ENCODE measurements at places on chromosomes 5 and 9.

DNA sequence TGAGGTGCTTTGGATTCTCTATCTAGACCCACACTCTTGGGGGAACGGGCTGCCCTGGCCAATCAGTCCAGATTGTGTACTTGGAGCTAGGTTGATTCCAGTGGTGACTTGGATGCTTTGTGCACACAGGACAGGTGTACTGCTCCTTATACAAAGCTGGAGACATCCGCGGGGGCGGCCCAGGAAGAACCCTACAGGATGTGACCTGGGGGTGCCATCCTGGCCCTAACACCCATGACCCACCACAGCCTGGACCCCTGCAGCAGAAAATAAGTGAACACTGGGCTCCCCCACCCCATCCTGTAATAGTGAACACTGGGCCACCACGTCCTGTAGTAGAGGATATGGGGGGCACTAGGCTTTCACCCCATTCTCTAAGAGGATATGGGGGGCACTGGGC is 12.1 kb upstream of the PLEKHG4B start:
- DNase-seq = no peak

GRCh38 chr5:60349891-60350415 is 350.0 kb downstream of the DEPDC1B start:
- DNase-seq = no peak

DNA sequence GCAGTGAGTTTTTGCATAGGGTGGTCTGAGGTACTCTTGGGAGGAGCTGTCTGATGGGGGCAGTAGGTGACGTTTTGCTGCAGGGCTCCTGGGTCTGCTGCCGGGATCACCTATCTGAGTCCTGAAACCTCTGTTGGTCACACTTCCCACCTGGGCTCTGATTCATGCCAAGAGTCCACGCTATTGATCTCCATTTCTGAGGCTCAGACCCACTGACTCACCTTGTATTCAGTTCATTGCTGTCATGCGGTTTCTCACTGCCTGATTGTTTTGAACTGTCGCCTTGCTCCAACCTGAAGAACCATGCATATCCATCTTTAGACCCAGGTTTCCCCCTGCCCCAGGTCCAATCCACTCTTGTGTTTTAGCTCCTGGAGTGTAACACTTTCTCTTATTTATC is 101.3 kb downstream of the NPR3 start:
- DNase-seq = no peak

DNA sequence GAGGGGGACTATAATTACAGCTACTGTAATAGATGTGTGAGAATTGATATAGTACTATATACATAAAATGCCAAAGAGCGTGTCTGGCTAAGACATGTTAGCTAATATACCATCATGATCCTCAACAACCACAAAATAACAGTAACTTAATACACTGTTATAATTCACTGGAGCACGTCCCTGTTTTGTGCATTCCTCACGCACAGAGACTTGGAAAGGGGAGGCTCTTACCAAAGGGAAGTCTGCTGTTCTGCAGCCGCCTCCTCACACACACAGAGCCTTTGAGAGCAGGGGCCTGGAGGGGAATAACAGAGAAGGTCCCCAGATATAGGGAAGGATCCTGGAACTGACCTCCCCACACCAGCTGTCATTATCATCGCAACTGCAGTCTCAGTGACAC is 97.3 kb downstream of the ANKRD18A start:
- no peak for DNase-seq

- DNase-seq = no peak
Measured at GRCh38 chr5:99911971-99912370, 623.2 kb upstream of the FAM174A start.

DNA sequence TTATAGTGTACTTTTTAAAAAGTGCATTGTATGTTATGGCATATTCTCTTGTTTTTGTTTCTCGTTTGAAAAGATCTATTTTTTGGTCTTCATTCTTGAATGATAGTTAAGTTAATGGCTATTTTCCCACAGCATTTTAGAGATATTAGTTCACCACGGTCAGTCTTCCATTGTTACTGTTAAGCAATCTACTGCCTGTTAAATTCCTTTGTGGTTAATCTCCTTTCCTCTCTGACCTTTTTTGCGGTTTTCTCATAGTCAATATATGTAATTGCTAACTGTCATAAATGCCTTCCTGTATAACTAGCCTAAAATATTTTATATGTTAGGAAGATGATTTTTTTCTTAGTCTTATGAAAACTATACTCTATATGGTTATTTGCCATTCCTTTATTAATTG is 250.8 kb upstream of the FBXL7 start:
- DNase-seq = no peak

GRCh38 chr5:32312197-32312594 is 543 bp downstream of the MTMR12 start:
- no peak for DNase-seq

DNA sequence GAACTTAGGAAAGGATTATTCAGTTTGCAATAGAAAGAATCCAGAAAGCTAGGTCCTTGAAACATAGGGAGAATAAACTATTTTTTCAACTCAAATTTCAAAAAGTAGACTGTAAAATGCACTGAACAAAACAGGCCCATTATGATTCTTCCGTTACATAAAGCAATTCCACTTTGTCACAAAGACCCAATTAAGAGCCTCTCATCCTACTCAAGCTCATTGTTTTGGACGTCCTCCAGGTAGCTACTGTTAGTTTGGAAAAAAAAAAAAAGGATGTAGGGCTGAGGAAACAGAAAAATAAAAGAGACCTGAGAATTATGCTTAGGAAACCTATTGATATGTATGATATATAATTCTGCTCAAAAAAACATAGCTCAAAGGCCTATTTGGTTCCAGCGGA is 74.0 kb downstream of the DIRAS2 start:
- DNase-seq = no peak

- DNase-seq = no peak
Measured at GRCh38 chr9:101038488-101038887, 10.0 kb downstream of the PLPPR1 start.

DNA sequence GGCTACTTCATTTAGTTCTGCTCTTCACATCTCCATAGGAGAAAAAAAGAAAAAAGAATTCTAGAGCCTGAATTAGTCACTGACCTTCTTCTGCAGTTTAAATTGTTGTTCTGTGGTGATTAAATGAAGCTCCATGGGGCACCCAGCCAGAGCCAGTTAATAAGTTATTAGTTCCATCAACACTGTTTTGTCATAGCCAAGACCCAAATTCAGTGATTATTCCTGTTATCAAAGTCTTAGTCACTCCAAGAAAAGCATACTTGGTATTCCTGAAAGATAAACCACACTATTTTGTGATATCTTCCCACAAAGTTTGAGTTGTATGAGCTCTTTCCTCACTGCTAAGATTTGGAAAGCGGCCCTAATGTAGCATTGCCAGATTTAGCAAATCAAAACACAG is 134.8 kb upstream of the RGMB start:
- no peak for DNase-seq

- DNase-seq = no peak
Measured at GRCh38 chr5:168409591-168410458, 76.4 kb upstream of the RARS1 start.

GRCh38 chr5:128470663-128471062 is 67.4 kb downstream of the FBN2 start:
- DNase-seq = no peak

DNA sequence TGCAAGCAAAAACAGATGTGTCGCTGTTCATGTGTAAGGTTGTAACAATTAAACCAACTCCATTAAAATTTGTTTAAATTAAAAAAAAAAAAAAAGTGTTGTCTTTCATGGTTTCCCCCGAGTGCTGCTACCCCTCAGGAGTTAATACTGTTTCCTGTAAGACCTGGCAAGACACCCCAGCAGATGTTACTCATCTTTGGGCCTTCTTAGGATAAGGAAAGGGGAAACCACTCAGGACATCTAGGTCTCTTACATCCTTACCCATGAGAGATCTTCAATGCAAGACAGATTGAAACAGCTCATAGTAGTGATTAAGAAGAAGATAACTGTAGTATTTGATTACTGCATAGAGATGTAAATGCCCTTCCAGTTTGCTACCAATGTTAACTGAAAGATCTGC is 33.5 kb upstream of the F2R start:
- no peak for DNase-seq

- DNase-seq = no peak
Measured at GRCh38 chr9:34520096-34520495, 2.7 kb downstream of the ENHO start.

GRCh38 chr5:36875051-36875789 is 1.3 kb upstream of the NIPBL start:
- DNase-seq = no peak

GRCh38 chr9:112705768-112706427 is 12.0 kb downstream of the INIP start:
- DNase-seq = no peak

GRCh38 chr9:2344436-2344835 is 277.2 kb upstream of the VLDLR start:
- DNase-seq = no peak

GRCh38 chr9:135673941-135674340 is 10.8 kb downstream of the LCN9 start:
- DNase-seq = no peak

DNA sequence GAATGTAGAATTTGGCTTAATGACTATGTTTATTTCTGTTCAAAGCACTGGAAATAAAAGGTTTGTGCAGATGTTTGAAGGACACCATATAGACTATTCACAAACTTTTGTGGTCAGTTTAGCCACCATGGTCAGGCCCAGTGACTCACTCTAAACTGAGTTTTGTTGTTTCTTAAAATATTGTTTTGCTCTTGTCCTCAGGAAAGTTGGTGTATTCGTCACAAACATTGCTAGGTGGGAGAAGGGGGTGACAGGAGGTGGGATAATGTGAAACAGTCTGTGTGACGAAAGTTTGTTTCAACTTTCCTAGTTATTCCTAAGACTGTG is 35.0 kb upstream of the LIFR start:
- DNase-seq = no peak

DNA sequence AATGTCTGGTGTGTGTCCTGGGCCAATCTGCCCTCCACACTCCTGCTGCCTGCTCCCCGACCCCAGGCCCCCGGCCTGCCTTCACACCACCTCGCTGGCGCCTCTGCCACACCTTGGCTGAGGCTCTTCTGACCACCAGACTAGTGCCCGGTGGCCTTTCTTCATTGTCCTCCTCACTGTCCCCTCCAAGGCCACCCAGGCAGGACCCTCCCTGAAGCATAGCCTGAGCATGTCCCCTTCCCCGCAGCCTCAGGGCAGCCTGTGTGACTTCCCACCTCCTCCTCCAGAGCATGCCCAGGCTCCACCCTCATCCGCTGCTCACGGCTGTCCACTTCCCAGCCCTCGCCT is 154.6 kb downstream of the OLFM1 start:
- DNase-seq = no peak

- no peak for DNase-seq
Measured at GRCh38 chr5:66365981-66366380, 221.9 kb downstream of the SREK1 start.

GRCh38 chr9:103082494-103082893 is 87.4 kb downstream of the CYLC2 start:
- DNase-seq = no peak

GRCh38 chr5:42952578-42952974 is 87.5 kb downstream of the ANXA2R start:
- no peak for DNase-seq

- no peak for DNase-seq
Measured at GRCh38 chr9:93682155-93682968, 106.0 kb downstream of the PHF2 start.

- no peak for DNase-seq
Measured at GRCh38 chr9:85249313-85249621, 492.5 kb downstream of the AGTPBP1 start.

- DNase-seq = no peak
Measured at GRCh38 chr5:133781436-133782225, 169.3 kb upstream of the FSTL4 start.

DNA sequence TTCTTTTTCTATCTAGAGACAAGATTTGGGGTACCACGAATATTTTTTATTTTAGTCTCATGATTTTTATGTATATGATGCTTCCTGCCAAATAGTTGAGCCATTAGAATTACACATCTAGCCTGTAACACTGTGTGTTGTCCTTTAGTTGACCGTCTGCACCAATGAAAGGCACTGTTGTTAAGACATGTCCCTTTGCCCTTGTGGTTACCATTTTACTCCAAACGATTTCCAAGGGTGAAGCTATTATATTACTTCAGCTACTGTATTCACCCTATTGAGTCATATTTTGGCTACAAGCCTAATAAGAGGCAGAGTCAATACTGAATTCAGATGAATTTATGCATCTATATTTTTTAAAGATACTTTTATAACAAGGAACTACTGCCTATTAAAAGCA is 207.6 kb downstream of the CETN3 start:
- DNase-seq = no peak

DNA sequence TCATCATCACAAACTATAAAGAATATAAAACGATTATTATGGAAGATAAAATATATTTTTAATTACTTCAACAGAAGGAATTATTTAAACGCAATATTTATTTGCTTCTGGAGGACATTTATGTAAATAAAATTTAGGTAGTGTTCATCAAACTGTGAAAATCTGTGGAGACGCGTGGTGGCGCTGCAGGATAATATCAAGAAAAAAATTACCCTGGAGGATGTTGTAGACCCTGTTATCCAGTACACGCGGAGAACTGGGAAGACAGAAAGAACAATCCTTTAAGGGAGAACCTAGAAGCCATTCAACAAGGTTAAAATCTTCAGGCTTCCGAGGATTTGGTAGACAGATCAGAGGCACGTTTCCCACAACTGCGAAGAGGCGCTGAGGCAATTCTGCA is at the start of gene PCDHB12:
TSS of gene PCDHB12 (plus strand) at position 242 of the 400 bp plus-strand sequence. CDS start 189 bp downstream, outside the sequence.
- peak; percentile 29 for DNase-seq

DNA sequence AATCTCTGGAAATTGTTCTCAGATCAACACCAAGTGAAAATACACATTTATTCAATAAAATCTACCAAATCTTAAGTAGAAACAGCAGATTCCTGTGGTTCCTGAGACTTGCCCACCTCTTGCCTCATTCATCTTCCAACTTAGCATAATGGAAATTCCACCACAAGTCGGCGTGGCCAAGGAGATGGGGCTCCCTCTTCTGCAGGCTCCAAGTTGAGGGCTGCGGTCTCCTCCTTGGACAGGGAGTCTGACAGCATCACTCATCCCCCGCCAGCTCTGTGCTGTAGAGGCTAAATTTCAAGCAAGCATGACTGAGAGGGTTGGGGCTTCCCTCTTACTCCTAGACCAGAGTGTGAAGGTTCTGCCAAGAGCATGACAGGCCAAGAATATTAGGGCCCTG is 273.7 kb downstream of the DIRAS2 start:
- DNase-seq = no peak

DNA sequence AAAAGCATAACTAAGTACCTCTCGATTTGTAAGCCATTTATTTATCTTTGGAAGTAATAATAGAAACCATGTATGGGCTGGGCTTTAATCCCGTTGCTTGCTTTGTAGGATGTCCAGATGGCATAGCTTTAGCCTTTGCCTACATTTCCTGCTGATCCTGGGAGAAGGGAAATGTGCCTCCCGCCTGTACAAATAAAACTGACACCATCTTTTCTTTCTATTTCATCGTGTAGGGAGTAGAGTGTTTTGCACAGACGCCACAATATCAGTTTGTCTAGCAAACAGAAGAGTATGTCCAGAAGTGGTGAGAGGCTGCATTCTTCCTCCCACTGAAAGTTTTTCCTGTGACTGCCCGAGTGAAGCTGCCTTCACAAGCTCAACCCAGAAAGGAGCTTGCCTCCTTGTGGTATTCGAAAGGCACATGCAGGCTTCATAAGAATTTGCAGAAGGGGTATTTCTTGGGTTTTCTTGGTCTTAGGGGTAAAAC is 24.7 kb upstream of the TJP2 start:
- no peak for DNase-seq

GRCh38 chr5:174455301-174455700 is 269.1 kb upstream of the MSX2 start:
- DNase-seq = no peak

GRCh38 chr9:126684345-126684744 is 70.6 kb downstream of the LMX1B start:
- DNase-seq = no peak

All from C1 segment of cervical spinal cord (tissue), 14 donors.